ENCODE measurements at places on chromosomes 3 and 15.

DNA sequence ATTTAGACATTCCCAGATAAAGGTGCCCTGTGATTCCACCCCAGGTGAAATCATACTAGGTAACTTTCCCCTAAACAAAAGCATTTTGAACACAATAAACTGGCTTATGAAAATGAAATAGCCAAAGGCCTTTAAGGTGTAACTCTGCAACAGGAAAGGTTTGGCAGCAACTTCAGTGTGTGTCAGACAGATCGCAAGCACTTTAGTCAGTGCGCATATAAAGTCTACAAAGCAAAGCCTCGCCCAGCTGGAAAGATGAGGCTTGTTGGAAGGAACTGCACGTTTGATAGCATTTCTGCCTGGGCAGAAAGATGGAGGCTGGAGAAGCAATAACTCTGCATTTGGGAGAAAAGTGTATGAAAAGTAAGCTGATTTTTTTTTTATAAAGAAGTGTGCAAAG is 57.9 kb downstream of the PRICKLE2 start:
- no peak for DNase-seq

DNA sequence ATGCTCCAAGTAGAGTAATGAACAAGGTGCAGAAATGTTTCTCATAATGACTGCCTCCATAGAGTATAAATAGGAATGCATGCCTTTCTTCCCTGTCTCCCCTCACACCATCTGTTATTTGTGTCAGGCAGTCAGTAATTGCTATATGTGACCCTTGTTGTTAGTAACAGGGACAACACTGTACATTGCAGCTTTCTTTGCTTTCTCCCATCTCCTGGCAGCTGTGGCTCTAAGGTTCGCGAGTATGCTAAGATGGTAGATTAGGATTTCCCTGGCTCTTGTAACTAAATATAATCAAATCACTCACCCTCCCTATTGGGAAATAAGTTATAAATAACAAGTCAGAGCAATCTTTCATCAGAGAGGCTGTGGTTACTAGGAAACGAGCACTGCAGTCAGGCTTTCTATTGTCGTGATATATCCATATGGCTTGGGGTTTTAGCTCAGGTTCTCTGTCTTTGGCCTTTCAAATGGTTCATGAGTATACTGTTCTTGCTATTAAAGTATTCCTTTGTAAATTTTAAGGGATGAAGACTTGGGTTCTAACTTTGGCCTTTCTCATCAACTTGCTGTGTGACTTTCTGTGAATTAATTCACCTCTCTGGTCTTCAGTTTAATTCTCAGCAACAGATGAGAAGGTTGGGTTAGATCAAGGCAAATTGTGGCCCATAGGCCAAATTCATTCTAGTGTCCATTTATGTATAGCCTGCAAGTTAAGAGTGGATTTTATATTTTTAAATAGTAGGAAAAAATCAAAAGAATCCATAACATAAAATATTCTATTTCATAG is 8.1 kb upstream of the MINDY4B start:
- DNase-seq: no peak

DNA sequence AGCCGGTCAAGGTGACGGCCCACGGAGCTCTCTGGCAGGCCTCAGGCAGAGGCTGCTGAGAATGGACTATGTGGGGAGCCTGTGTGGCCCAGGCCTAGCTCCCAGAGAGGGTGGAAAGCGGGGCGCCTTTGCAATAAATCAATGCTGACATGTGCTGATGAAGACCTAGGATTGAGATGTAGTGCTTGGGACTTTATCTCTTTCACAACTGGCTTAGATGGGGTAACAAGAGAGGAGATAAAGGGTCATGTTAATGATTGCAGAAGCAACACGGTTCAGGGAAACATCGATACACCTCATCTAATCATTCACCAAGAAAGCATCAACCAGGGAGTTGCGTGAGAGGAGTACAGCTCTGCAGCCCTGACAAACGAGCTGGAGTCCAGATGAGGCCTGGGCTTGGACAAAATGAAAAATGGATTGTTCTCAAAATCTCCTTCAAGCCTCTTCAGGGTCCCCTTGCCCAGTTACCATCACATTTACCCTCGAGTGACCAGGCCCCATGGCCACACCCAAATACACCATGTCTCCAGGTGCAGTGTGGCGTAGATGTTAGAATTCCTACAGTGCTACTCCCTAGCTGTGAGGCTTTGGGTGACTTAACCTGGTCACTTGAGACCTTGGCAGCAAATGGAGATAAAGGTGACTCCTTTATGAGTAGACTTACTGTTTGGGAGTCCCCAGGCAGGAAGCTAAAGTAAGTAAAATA is 146.4 kb upstream of the LIPC start:
- no peak for DNase-seq

DNA sequence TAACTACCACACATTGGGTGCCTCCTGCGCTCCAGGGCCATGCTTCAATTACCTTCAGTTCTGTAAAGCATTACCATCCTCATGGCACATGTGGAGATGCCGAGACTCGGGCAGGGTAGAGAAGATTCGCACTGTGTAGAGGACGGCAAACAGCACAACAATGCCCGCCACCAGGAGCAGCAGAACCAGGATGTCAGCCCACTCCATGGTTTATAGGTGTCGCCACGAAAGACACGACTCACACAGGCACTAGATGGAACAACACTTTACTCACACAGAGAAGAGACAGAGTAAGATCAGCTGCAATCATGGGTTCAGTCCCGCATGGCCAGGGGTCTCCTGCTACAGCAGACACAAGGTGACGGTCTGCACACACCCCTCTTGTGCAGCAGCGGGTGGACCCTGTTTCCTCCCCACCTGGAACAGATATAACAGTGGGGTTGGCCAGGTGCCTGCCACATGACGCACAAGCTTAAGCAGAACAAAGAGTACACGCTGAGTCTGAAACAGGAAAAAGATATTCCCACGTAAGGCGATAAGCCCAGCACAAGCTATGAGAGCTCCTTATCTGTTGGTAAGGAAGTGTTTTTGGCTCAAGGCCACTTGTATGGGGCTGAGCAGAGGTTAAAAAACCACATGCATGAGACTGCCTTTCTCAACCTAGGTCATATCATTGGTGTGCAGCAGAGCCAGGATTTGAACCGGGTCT is 2.5 kb upstream of the TBC1D21 start:
- DNase-seq: no peak

- DNase-seq: no peak
Observed at GRCh38 chr3:143924522-143925285, 46.9 kb upstream of the DIPK2A start.

DNA sequence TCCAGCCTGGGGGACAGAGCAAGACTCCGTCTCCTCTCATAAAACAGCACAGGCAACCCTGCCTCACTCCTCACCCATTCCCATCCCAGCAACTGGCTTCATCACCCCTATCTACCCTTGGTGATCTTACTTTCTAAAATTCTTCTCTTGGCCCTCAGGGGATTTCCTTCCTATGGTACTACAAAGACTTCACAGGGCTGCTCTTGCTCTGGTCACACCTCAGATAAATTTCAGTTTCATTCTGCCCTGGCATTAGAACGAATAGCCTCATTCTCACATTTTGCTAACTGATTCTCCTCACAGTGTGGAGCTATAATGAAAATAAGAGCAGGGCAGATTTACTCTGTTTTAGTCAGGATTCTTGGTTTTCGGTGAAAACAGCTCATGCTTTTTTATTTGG is 22.1 kb upstream of the CRBN start:
- DNase-seq: no peak

DNA sequence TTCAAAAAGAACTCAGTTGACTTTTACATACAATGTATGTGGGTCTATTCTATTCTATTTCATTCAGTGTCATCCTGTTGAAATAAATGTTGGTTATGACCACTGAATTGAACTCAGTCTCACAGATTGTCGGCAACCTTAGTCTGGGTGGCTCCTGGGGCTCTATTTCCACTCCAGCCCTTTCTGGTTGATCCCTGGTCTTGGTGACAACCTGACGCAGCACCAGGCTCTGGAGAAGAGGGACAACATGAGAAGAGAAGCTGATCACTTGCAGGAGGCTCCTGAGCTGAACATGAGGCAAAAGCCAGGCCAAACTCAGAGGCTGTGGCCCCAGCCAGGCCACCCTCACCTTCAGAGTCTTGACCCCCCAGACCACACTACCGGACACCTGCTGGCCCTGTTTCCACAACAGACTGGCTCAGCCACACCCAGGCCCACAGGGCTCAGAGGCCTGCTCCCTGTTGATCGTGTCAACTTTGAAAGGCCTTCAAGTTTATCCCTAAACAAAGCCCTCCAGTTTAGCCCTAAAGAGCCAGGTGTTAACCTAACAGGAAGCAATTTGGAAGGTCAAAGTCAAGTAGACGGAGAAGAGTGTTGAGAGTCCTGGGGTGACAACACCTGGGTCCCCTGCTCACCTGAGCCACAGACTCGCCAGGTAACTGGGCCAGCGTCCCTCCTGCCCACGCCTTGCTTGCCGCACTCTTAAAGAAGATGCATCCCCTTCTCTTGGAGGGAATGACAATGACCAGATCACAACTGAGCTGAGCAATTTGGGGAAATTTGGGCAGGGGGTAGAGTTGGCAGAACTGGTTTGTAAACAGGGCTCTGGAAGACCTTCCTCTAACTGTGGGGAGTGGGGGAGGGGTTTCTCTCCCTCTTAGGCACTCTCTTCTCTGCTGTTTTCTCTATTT is 15.4 kb upstream of the MUC20 start:
- no peak for DNase-seq

GRCh38 chr15:25641762-25642161 is 202.9 kb upstream of the UBE3A start:
- DNase-seq: no peak

DNA sequence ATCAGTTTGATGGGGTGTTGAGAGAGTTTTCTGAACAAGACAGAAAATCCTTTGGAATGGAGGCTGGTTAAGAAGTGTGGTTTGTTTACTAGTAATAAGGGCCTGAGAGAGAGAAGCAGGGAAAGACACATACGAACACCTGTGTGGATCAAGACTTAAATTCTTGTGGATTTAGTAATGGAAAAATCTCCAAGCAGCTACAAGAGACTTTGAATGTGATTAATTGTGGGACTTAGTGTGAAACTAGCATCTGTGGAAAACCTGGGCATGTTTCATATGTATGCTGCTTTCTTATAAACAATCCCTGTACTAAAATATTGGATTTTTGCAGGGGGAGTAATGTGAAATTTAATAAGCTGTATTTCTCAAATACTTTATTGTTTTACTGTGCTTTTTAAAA is 399.1 kb downstream of the SI start:
- no peak for DNase-seq

DNA sequence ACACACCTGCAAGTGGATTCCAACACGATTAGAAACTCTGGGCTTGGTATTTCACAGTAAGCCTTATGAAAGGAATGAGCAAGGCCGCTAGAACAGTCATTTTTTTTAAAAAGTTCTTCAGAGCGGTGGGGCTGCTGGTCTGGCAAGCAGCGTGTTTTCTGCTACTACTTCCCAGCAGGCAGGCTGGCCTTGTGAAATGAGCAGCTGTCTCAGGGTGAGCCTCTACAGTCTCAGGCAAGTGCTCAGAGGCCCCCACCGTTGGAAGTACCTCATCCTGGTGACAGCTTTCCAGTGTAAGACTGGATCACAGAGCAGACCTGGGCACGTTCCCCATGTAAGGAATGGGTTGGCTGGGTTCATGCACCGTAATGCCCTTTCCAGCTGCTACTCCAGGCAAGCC is 119.2 kb downstream of the LRIG1 start:
- no peak for DNase-seq

DNA sequence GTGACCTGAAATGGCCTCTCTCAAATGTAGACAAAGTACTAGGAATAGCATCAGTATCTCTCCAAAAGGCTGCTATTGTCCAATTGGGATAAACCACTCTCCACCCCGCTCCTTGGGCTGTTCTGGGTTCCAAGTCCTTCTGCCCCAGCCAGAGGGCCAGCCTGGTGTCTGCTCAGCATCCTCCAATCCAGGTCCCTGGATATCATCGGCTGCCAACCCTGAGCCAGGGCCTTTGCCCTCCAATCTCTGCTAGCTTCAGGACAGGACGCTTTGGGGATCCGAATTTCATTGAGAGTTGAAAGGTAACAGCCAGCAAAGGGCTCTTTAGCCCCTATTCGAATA is 119.3 kb upstream of the ADPGK start:
- no peak for DNase-seq

DNA sequence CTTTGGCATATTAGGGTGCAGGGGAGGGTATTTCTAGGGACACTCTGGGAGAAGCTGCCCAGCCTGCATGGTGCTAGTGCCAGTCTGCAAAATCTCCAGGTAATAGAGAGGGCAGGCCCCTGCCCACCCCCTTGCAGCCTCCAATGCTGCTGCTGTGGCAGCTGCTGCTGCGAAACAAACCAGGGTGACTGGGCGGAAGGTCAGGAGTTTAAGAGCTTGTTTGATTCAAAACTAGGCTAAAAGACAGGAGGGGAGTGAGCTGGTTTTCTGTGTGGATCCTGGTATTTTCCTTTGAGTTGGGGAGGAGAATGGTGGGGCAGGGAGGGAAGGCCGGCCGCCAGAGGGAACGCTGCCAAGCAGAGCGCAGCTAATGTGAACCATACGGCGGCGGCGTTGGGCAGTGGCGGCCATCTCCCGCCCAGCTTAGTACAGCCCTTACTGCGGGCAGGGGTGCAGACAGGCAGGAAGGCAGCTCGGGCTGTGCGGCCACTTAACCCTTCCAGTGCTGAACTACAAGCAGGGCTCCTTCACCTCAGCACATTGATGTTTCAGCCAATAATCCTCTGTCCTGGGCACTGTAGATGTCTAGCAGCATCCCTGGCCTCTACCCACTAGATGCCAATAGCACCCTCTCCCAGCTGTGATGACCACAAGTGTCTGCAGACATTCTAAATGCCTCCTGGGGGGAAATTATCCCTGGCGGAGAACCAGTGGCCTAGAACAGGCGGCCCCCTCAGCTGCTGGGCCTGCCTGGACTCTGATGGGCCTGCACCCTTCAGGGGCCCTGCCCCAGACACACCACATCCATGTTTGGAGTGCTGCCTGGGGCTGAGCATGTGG is 125.7 kb downstream of the EEFSEC start:
- DNase-seq: no peak

DNA sequence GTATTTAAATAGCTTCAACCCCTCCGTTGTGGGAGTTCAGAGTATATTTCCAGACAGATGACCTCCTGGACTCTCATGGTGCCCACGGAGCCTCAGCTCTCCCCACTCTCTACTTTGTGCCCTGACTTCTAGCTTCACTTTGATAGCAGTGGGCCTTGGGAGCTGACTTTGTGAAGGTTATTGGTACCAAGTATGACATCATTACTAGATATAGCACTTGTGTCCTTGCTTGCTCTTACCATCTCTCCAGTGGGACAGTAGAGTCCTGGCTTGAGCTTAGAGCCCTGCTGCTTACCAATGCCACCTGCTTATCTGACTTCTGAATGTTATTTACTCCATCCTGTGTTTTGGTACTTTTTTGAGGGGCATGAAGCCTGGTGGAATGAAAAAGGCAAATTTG is 53.4 kb downstream of the PPM1L start:
- DNase-seq: no peak

All from iPS DF 6.9 (cell line).